ENCODE measurements at places on chromosomes 3 and 15.

GRCh38 chr15:62549345-62549970, 384.4 kb upstream of the C2CD4B start:
- DNase-seq: peak; percentile 71

- no peak for DNase-seq
Observed at GRCh38 chr3:186225603-186226002, 116.7 kb upstream of the ETV5 start.

DNA sequence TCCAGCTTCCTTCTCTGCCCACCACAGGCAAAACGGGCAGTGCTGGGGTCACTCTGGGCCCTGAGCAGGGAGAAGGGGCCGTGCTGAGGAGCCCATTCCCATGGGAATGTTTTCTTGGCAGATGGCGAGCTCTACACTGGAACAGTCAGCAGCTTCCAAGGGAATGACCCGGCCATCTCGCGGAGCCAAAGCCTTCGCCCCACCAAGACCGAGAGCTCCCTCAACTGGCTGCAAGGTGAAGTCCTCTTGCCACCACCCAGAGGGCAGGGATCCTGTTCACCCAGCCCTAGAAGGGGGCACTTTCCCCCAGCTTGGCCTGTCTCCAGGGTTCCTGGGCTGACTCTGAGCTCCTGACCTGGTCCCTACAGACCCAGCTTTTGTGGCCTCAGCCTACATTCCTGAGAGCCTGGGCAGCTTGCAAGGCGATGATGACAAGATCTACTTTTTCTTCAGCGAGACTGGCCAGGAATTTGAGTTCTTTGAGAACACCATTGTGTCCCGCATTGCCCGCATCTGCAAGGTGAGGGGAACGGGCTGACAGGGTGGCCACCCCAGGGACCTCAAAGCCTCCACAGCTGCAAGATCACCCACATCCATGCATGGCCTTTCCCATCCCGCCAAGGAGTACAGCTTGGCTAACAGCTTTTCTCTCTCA, 12.4 kb downstream of the CIB1 start:
- peak; percentile 82 for DNase-seq

DNA sequence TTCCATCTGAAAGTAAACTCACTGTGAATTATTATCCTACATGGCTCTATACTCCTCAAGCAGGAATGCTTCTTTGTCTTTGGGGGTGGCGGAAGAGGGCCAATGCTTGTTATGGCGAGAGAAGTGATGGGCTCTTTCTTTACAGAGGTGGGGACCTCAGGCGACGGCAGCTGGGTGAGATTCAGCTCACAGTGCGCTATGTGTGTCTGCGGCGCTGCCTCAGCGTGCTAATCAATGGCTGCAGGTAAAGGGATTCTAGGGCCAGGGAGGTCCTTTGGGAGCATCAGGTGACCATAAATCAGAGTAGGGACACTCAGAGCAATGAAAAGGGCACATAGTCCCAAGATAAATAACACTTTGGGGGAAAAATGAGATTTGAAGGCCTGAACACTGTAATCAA, 39.0 kb downstream of the ESYT3 start:
- DNase-seq: no peak

DNA sequence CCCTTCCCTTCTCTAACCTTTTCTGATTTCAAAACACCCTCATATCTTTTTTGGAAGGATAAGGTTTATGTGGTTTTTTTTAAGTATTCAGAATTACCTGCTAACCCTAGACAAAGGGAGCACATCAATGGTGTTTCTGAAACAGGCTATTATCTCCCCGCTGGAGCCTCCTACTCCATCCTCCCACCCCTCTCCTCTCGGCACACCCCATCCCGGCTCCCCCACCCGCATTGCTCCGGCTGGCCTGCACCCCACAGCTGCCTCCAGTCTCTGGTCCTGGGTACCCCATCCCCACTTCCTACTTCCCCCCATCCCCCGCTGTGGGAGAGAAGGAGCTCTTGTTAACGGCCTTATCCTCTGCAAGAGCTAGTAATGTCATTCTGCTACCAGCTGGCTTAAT, 59.2 kb downstream of the PDIA5 start:
- no peak for DNase-seq

- DNase-seq: peak; percentile 21
Observed at GRCh38 chr15:51621936-51622603, 501 bp downstream of the DMXL2 start.

GRCh38 chr3:61940236-61940635, 378.9 kb downstream of the PTPRG start:
- DNase-seq: no peak

DNA sequence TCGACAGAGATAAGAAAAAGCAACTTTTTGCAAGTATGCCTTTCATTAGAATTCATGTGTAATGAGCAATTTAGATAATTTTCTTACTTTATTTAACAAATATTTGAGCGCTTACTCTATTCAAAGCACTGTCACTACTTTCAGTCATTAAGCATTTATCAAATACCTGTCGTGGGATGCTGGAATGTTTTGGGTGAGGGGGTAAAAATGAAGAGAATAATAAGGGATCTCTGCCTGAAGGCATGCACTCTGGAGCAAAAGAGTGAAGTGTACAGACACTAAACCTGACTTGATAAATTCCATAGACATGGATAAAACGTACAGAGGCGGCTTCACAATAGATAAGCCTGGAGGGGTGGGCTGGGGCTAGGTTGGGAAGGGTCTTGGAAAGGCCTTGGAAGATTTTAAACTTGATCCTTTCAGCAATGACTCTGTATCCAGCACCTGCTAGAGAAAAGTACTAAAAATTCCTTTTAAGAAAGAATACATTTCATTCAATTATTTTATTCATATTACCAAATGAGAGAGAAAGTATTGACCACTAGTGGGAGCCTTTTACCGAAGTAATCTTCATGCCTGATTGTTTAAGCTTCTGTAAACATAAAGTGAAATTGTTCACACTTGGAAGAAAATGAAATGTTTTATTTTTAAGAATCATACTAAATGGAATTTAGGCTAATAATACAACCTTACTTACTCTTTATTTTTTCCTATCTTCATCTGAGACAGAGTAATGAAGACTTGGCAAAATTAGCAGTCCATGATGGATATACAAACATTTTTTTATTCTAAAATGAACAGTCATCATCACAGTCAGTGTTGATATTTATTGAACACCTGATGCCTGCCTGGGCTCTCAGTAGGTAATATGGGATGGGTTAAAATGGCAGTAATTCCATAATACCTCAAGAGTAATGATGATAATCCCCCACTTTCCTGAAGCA, 113.2 kb downstream of the PPP2R3A start:
- peak; percentile 7 for DNase-seq

DNA sequence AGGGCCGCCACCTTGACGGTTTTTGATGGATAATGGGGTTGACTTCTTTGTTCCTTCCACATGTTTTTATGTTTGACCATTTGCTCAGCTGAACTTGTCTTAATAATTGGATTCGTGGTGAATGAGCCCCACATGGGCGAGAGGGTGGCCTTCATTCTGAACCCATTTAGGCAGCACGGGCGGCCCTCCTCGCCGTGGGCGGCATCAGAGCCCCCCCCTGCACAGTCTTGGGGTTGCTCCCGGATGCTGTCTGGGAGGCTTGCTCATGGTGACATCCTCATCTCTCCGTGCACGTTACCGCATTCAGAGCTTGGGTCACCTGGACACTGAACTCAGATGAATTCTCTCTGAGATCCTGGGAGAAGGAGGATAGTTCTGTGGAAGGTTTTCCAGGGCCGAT, 172.3 kb upstream of the OSBPL11 start:
- no peak for DNase-seq

- peak; percentile 79 for DNase-seq
Observed at GRCh38 chr15:52227456-52227855, 36.3 kb upstream of the GNB5 start.

DNA sequence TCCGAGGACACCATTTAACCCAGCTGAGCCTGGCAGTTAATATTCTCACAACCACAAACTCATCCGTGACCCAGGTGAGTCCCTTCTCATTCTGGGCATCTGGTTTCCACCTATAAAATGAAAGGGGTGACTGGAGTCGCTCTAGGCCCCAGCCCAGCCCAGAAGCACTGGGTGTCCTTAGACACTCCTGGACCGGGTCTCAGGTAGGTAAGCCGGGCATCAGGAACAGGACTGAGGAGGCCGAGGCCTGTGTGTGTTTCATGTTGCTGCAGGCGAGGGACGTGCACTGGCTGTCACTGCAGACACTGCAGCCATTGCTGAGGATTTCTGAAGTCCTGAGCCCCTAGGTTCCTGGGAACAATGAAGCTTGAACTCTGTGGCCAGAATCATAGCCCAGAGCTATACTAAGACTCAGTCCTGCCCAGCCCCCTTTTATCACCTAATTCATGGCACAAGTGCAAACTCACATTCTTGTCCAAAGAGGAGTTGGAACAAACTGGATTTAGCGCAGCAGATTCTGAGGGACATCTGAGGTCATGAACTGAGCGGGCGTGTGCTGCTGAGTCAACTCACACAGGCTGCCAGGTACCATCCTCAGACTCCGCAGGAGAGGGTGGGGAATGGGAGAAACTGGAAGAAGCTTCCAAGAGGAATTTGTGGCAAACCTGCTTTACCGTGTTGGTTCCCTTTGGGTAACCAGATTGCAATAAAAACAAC, 184.9 kb downstream of the FAM43A start:
- DNase-seq: no peak

- no peak for DNase-seq
Observed at GRCh38 chr15:34883633-34884032, 85.9 kb downstream of the AQR start.

DNA sequence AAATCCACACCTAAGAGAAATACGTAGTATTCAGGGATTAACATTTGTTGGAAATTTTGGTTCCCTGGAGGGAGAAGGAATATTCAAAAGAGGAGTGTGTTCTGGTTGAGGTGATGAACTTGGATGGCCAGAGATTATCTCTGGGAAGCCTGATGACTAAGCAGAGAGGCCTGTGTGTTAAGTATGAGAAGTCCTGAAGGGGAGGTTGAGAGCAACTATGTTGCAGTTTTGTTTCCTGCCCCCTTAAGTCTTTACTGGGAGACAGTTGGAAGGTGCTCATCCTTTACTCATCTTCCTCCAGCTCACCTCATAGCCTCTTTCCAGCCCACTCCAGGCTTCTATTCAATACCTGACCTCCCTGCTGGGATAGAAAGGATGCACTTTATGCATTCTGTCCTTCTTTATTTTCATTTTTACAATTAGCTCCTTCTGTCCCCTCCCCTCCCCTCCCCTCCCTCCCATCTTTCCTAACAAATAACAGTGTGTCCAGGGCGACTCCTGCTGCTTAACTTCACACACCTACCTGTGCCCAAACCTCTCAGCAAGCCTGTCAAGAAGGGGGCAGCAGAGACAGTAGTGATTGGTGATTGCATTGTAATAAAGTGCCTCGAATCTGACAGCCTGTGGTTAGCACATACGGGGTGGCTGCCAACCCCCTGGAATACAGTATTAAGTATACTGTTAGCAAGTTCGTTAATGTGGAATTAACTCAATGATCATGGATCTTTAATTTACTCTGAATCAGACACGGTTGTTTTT, 11.9 kb downstream of the RAP2B start:
- DNase-seq: peak; percentile 79

DNA sequence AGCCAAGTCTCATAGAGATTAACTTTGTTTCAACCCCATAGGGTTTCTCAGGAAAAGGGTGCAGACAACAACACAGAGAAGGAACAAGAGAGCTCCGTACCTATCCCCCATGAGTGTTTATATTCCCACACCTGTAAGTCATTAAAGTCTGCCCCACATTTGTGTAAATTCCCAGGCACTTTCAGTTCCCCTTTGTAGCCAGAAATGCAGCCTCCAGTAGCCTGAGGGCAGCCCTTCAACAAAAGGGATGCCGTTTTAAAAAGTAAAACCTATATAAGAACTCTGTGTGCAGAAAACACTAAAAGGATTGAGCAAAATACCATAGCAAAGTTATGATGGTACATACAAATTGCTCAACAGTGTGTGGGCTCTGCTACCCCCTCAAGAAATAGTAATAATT, 59.7 kb upstream of the TMEM108 start:
- DNase-seq: no peak

DNA sequence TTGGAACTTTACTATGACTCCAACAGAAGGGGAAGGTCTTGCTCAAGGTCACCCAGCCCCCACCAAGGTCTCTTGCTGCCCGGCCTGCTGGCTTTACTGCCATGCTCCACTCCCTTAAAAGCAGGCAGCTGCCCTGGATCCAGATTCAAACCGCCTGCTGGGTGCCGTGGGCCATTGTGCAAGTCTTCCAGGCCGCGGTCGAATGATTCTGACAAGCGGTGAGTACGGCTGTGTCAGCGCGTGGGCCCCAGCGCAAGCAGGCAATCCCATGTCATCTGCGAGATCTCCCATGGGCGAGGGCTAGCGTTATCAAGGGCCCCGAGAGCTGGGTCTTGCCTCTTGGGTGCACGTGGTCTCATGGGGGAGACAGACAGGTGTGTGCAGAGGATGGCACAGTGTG, 37.6 kb downstream of the CORO2B start:
- DNase-seq: no peak

DNA sequence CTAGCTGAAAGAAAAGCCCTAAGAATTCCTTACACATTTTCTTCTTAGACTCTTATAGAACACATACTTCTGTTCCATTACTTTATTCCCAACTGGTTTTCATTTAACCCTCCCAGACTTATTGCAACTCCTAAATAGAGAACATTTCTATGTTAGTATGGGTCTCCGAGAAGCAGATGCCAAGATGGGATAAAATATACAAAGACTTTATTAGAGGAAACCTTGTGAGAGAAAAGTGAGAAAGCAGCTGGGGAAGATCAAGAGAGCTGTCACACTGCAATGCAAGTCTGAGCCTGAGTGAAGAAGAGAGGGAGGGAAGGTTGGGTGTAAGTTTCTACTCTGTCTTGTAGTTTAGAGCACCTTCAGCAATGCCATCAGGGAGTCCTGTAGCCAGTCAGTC, 979.3 kb downstream of the IGSF11 start:
- no peak for DNase-seq
